Left ventricle myocardium superior (tissue), 1 donor: ENCODE measurements at places on chromosomes 2 and 18. TPM values are rescaled to one million over a fixed set of nuclear protein-coding genes. Genes with fewer than 3 reads are reported as not detected.

DNA sequence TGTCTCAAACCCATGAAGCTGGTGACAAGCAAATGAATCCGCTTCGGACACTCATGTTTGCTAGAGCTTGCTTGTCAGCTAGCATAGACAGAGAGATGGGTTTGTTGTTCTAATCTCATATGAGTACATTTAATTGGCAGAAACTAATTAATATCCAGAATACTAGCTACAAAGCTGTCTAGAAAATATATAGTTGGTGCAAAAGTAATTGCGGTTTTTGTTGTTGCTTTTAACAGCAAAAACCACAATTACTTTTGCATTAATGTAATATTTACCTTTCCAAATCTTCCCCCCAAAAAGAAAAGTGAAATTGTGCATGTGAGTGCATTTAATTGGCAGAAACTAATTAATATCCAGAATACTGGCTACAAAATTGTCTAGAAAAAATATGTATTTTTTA, 1115.2 kb downstream of the TDRD15 start:
- DNase-seq, result no peak

GRCh38 chr2:241655516-241656189, 18.2 kb downstream of the ATG4B start:
- no peak for DNase-seq

- no peak for DNase-seq
Measured at GRCh38 chr2:129722306-129723019, 257.0 kb upstream of the RAB6C start.

GRCh38 chr2:203893840-203894239, 26.3 kb downstream of the CTLA4 start:
- DNase-seq, result no peak

GRCh38 chr2:241678784-241679540, 7.7 kb downstream of the DTYMK start:
- DNase-seq, result no peak

GRCh38 chr2:179107737-179108136, 57.8 kb upstream of the CCDC141 start:
- no peak for DNase-seq

DNA sequence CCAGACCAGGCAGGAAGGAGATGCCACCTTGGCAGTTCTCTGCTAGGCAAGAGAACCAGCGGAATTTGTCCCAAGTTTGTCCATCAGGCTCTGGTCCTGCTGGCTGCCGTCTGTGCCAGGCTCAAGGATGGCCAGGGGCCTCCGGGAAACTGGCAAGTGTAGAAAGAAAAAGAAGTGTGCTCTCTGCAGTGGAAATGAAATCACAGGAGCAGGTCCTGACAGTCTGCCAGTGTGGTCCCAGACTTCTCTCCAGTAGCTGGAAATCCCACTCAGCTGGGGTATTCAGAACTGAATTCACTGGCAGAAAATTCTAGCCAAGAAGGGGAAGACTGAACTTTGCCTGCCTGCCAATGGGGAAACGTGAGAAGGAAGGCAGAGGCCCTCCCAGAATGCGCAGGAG, 91.0 kb downstream of the STPG4 start:
- DNase-seq, result no peak

- DNase-seq, result no peak
Measured at GRCh38 chr2:30465171-30465545, 18.1 kb downstream of the LCLAT1 start.

DNA sequence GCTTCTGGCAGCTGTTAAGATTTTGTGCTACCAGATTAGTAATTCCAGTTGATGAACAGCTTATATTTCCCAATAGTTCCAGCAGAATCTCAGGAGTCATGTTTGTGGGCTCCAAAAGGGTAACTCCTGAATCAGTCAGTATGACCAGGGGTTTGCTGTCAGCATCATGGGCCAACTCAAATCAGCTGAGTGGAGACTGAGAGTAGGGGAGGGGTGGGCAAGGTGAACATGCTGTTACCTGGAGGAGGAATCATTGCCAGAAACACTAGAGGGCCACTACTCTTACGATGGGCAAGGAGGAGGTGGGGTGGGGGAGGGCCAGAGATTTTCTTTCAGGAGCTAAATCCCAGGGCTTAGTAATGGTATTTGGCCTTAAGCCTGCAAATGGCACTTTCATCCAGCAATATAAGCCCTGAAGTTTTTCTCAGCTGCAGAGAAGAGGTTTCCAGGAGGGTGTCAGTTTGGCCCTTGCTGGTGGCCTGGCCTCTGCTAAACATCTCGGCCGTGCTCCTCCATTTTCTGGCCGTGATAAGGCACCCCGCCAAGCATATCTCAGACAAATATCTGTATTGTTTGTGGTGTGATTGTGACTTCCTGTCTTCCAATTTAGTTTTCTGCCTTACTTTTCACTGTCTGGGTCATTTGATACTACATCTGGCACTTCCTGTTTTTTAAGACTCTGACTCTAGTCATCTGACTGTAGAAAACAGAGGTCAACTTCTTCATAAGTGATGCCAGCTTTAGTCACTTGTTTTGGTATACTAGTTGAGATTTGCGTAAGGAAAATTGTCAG, 120.5 kb upstream of the CXCR4 start:
- DNase-seq, result no peak

- DNase-seq, result no peak
Measured at GRCh38 chr2:164621764-164622105, 453 bp upstream of the GRB14 start.

- DNase-seq, result no peak
Measured at GRCh38 chr2:9653485-9654271, 22.9 kb upstream of the YWHAQ start.

DNA sequence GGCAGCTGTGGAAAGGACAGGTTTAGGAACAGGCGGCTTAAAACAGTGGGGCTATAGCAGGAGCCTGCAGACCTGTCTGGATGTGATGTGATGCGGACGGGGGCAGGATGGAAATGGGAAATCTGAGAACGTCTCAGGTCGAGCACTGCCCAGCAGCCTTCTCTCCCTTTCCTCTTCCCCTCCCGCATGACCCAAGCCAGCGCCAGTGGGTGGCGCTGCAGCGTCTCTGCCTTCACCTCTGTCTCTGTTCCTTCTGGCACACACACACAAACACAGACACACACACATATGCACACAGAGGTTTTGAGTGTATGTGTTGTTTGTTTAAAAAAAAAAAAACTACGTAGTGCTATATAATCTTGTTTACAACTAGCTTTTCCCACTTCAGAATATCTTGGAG, 82.0 kb upstream of the SLC66A3 start:
- peak; percentile 49 for DNase-seq

- DNase-seq, result peak; percentile 48
Measured at GRCh38 chr2:68715353-68716041, 19.1 kb upstream of the ARHGAP25 start.

- DNase-seq, result no peak
Measured at GRCh38 chr2:54411801-54412354, 44.2 kb upstream of the SPTBN1 start.

DNA sequence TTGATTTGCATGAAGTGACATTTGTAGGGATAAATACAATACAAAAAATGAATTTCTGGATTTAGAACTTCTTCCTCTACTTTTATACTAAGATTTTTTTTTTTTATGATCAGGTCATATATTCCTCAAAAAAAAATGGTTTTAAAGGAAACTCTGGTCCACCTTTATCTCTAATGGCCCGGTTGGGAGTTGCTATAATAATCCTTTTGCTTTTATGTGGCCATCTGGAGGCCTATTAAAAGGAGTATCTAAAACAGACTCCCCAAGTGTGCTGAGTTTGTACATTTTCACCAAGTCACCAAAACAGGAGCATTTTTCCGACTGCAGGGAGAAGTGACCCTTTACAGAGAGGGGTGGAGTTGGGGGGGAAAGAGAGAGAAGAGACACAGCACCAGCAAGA, 329.2 kb upstream of the FIGN start:
- DNase-seq, result no peak

The GPR35 gene
- total RNA-seq, result 2.1 TPM

The CNGA3 gene
- not detected for total RNA-seq

The SP3 gene
- 36.7 TPM for total RNA-seq

The ARHGAP28 gene
- 1.4 TPM for total RNA-seq
